Hematopoietic multipotent progenitor cell treated with erythropoietin and hydrocortisone succinate and interleukin-3 and kit ligand, for 4 days (in vitro differentiated cells): ENCODE measurements at places on chromosomes 11 and 22.

DNA sequence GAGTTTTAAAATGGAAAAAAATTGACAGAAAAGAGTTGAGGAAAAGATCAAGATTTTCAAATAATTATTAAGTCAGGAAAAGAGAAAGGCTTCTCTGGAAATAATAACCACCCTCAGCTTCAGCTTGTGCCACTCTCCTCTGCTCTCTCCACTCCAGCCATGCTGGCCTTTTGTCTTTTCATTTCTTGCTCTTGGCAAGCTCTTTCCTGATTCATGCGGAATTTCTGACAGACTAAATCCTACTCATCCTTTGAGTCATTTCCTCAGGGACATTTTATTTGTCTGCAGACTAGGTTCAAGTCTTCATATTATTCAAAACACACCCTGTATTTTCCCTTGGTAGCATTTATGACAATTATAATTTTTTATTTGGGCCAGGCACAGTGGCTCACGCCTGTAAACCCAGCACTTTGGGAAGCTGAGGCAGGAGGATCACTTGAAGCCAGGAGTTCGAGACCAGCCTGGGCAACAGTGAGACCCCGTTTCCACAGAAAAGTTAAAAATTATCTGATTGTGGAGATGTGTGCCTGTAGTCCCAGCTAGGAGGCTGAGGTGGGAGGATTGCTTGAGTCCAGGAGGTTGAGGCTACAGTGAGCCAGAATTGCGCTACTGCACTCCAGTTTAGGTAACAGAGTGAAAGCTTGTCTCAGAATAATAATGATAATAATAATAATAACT lies 7.8 kb upstream of the P4HA3 start:
- DNase-seq = no peak

GRCh38 chr11:83097429-83098075 lies 25.9 kb upstream of the RAB30 start:
- DNase-seq = no peak

DNA sequence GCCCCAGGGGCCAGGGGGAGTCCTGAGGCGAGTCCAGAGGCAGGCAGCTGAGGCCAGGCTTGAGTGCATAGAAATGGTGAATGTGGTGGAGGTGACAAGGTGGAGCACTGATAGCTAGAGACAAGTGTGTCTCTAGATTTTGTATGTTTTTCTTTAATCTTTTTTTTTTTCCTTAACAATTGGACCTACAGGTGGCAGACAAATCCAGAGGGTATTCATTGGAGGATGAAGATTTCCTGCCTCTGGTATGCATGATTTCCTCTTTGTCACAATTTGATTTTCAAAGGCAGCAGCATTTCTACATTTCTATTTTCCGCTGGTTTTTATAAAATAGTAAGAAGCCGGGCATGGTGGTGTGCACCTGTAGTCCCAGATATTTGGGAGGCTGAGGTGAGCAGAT lies 47.7 kb upstream of the DKK3 start:
- DNase-seq = no peak

DNA sequence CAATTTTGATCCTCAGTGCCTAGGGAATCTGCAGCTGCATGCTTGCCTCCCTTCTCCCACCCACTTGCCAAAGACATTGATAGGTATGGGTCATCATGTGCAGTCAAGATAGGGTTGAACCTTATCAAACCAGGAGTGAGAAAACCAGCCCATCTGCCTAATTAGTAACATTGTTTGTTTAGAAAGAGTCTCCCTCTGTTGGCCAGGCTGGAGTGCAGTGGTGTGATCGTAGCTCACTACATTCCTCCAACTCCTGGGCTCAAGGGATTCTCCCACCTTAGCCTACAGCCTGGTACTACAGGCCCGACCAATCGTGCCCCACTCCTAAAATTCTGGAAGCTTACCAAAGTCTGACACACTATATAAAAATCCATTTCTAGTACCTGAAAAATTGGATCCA lies 4.6 kb downstream of the C11orf71 start:
- peak; percentile 40 for DNase-seq

DNA sequence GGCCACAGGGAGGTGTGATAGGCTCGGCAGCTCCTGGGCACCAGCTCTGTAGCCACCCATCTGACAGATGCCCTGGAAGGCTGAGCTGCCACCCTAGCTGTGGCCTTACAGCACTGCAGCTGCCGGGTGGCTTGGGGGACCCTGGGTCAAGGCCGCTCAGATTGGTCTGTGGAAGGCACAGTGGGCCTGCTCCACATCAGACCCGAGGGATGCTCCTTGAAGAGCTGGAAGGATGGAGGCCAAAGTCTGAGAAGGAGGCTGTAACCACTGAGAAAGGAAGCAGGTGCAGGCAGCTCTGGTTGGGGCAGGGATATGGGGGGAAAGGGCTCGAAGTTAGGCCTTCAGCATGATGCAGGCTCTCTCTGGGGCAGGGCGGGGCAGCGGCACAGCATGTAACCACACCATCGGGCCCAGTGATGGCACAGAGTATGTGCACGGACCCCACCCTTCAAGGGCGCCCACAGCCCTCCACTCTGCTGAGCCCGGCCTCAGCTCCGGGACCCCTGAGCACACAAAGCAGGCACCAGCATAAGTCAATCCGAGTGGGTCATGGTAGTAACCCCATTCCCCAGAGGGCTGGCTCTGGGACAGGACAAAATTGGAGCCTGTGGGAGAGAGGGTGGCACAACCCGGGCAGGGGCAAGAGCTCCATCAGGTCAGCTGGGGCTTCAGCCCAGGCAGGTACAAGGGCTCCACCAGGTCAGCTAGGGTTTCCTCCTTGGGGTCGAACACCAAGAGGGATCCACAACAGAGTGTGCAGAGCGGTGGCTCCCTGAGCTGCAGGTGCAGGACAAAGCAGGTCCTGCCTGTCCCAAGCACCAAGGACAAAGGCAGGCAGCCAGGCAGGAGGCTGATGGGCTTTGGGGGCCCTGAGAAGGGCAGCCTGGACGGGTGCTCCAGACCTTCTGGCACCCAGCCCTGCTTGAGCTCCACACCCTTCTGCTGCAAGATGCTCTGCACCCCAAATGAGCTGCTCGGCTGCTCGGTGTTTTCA lies 1511.1 kb downstream of the BRD1 start:
- DNase-seq = no peak

DNA sequence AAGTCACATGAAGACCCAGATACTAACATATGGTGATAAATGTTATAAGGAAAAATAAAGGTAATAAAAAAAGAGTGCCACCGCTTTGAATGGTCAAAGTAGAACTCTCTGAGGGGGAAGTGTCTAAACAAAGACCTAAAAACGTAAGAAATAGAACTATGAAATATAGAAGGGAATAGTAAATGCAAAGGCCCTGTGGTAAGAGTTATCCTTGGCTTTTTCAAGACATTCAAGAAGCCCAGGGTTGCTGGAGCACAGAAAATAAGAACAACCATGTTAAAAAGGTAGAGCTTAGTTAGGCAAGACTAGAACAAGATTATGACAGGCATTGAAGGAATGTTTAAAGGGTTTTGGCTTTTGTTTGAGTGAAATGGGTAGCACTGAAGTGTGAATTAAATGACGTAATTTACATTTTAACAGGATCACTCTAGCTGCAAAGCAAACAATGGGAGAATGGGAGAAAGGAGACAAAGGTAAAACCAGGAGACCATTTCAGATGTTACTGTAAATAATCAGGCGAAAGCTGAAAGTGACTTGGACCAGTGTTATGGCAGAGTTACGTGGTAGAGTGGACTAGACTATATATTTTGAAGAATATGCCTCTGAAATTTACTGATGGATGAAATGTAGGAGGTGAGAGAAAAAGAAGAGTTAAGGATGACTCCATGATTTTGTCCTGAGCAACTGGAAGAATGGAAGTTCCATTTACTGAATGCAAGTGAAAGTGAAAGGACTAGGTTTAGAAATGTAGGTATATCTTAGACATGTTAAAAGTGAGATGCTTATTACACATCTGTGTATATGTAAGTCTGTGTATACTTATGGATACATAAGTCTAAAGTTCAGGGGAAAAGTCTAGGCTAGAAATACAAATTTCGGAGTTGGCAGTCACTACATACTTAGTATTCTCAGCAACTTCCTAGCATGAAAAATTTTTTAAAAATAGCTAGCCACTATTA lies 28.5 kb downstream of the BTBD10 start:
- DNase-seq = no peak

GRCh38 chr22:48708558-48709245 lies 1119.0 kb downstream of the BRD1 start:
- DNase-seq = no peak
